PC-3 (cell line): ENCODE measurements at places on chromosomes 5 and 9. TPM values are rescaled to one million over a fixed set of nuclear protein-coding genes. Genes with fewer than 3 reads are reported as not detected.
A peak's percentile ranks its signal among the peaks of the same experiment; 100 is the strongest.

DNA sequence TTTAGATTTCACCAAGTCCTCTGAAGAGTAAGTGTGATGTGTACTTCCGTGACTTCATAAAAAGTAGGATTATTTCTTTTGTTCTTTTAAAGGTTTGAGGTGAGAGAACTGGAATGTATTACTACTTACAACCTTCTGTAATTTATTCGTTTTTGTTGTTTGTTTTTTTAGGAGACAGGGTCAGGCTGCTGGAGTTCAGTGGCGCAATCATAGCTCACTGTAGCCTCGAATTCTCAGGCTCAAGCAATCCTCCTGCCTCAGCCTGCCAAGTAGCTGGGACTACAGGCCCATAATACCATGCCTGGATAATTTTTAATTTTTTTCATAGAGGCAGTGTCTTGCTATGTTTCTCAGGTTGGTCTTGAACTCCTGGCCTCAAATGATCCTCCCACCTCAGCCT lies 68.3 kb upstream of the RETREG1 start:
- DNase-seq = no peak

GRCh38 chr9:83538172-83538889 lies at the start of gene FRMD3:
TSS of gene FRMD3 (minus strand) at chr9:83538401. CDS start at chr9:83538231, 170 bp downstream.
- DNase-seq = peak; percentile 78

GRCh38 chr5:178445534-178445933 lies 144.7 kb downstream of the COL23A1 start:
- no peak for DNase-seq

DNA sequence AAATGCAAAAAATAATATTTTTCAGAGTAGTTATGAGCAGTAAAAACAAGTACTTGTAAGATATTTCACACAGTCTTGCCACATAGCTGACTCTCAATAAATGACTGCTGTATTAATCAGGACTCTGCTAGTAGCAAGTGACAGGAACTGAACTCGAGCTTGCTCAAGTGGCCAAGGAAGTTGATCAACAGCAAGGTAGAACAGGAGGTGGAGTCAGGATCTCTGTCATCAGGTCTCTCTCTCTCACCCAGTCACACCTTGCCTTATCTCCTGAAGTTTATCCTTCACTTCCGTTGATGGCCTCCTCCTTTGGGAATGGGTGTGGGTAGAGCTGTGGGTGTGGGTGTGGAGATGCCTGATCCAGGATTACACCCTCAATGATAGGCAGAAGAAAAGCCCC lies 107.0 kb downstream of the GPBP1 start:
- DNase-seq = no peak

- no peak for DNase-seq
Measured at GRCh38 chr9:13383216-13383615, 103.7 kb upstream of the MPDZ start.

DNA sequence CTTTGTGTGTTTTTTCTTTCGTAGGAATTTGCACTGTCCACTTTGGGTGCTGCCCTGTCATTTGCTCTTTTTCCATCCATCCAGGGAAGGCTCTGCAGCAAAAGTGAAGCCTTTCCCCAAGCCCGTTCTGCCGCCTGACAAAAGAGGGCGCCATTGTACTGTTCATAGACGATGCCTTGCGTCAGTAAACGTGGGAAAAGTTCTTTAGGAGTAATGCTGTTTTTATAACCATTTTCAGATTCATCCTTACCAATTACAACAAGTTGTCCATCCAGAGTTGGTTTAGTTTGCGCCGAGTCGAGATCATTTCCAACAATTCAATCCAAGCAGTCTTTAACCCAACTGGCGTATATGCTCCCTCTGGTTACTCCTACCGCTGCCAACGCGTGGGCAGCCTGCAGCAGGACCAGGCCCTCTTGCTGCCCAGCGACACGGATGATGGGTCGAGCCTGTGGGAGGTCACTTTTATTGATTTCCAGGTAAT lies 34.3 kb upstream of the RPS23 start:
- DNase-seq = peak; percentile 83

- DNase-seq = no peak
Measured at GRCh38 chr9:11758016-11758415, 935.2 kb upstream of the TYRP1 start.

MYOZ3 gene
- total RNA-seq = not detected in 2 replicates

OR1J2 gene
- total RNA-seq = not detected in 2 replicates

TAF11L5 gene
- total RNA-seq = not detected in 2 replicates

SLC25A2 gene
- total RNA-seq = 0.18 and 0.40 TPM in 2 replicates
